ENCODE measurements at places on chromosomes 6 and 20.
A peak's percentile ranks its signal among the peaks of the same experiment; 100 is the strongest.

DNA sequence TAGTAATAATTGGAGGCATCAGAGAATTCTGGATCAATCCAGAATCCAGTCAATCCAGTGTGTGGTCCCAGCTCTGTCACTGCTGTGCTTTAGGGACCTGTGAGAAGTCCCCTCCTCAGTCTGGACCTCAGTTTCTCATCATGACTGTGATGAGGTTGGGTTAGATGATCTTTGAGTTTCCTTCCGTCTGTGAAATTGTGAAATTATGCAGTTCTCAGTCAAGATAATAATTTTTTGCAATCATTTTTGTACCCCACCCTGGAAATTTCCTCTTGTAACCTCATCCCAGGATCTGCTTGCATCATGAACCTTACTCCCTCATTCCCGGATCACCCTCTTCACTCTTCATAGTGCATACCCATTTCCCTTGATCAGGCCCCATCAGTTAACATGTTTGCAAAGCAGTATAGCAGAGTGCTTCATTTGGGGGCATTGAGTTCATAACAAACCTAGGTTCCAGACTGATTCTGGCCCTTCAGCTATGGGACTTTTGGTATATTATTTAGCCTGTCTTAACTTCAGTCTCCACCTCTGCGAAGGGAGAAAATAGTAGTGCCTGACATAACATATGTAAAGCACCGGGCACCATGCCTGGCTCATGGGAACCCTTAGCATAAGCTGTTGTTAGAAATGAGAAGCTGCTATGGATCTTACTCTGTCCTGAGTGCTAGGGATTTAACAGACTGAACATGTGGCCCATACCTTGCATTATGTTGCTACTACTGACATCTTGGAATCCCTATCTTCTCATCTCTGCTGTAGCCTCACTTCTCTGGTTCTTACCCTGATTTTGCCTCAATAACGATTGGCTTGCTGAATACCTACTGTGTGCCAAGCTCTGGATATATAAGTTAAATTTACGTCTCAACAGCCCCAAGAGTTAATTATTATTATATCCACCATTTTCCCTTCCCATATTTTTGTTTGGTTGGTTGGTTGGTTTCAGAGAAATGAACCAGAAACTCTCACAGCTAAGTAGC, 1.3 kb downstream of the ZNF76 start:
- no peak for DNase-seq

DNA sequence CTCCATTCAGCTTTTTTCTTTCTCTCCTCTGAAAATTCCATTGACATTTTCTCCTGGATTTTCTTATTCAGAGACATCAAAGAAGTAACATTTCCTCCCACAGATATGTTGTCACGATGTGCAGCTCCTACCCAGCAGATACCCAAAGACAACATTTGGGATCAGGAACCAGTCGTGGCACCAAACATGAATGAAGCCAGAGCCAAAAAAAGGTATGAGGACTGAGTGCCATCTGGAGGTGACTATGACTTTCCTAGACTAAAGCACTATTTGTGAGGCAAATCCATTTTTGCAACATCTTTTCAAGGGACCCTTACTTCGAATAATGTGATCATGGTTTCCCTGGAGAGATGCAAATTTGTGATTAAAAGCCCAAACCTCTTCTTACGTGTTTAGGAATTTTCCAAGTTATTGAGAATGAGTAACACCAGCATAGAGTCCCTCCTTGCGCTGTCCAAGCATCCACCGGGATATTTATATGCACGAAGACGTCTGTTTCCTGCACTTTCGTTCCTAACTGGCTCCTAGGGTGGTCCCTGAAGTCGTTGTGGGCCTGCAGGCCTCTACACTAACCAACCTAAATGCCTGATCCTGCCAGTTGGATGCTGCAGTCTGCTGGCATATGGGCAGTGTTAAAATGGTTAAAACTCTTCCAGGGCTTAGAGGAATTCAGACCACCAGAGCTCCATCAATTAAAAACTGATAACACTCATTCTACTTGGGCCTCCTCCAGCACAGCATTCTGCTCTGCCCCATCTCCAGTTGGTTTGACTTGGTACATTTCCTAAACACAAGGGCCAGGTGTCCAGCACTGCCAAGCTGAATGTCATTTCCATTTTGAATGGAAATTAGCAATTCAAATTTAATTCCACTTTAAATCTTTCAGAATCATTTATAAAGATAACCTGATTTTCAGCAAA, 256.6 kb downstream of the C6orf118 start:
- no peak for DNase-seq

DNA sequence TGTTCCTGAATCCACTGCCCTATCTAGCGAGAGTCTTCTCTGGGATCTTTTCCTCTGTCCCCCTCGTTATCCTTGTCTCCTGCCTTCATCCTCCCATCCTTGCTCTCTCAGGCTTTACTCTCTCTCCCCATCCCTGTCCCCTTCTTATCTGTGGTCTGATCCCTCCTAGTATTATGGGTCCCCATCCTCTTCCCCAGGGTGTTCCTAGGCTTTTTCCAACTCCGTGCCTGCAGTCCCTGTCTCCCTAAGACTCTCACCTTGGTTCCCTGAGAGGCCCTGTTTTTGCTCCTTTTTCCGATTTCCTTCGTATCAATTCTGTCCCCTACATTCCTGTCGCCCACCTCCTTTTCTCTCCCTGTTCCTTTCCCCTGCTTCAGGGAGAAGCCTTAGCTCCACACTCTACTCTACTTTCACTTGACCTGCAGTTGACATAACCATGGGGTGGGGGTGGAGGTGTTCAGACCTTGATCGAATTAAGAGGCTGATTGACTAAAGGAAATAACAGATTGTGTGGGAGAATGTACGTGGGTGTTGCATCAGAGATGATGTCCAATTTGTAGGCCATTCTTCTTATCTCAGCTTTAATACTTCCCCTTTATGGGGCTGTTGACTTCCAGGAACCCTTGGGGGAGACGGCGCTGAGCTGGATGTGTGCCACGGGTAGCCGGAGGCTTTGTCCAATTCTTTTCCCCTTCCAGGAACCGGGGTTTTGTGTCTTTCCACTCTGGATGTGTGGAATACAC, 905 bp downstream of the PPARD start:
- no peak for DNase-seq

- DNase-seq = no peak
These were observed 307.3 kb upstream of the SUPT3H start for GRCh38 chr6:45685076-45685475.

DNA sequence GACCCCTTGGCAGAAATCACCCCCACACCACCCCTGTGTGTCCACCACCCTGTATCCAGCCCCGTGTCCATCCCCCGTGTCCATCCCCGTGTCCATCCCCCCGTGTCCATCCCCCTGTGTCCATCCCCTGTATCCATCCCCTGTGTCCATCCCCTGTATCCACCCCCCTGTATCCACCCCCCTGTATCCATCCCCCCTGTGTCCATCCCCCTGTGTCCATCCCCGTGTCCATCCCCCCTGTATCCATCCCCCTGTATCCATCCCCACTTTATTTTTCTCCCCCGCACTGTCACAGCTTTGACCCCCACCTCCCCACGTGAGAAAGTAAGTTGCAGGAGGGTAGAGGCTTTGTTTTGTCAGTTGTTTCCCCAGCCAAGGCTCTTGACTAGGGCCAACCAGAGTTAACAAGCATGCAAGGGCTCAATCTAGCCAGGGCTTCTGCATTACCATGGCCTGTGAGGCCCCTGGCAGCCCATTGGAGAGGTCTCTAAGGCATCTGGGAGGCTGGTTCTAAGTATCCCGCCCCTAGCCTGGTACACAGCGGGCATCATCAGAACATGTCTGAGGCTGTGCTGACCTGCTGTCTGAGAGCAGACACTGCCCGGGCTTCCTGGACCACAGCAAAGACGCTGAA, 18.1 kb upstream of the SIRPA start:
- no peak for DNase-seq

DNA sequence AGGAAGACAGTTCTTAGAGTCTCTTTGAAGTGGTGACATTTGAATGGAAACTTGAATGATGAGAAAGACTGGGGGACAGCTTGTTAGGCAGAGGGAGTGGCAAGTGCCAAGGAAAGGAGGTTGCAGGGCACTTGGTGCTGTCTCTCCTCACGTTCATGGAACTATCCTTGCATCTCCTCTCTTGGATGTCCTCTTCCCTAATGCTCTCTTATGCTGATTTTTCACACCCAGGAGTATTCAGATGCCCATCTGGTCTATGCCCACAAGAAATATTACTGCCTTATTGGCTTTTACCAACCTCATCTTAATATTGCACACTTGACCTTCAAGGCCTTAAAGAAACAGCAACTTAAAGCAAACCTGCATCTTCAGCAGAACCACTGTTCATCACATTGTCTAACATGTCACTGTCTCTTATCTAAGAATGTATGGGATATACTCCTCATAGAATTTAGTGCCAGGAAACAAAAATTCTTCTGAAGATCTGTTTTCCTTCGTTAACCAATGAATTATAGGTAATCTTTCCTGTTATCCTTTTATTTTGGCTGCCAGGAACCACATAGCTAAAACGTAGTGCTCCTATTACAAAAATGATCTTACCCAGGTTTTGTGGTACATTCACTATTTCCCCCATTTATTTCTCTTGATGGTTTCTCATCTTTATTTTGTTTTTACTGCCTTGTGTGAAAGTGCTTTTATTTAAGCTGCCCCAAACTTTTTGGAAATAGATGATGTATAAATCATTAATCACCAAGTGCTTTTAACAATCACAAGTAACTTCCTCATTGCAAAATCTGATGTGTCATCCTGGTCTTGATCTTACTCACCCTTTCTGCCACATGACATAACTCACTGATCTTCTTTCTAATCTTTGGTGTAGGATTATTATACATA, 12.8 kb downstream of the RGS17 start:
- DNase-seq = no peak

GRCh38 chr6:32700391-32701040, 34.1 kb upstream of the HLA-DQB1 start:
- DNase-seq = peak; percentile 26

- DNase-seq = no peak
These were observed 43.0 kb upstream of the HIVEP1 start for GRCh38 chr6:11969092-11969491.

- no peak for DNase-seq
These were observed 436.2 kb downstream of the CBLN4 start for GRCh38 chr20:55569084-55569483.

DNA sequence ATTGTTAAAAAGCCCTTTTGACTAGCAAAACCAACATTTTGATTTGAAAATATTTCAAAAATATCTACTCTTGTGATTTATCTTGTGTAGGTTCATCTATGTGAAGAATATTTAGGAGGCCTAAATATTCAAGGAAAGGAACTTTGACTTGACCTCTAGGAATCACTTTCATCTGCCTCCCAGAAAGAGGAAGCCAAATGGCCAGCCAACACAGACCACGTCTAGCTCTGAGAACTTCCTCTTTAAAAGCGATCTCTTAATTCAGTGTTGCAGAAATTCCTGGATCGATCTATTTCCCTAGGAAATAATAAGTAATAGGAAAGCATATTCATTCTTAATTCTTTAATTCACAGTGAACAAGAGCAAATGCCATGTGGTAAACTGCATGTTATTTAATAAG, 9.6 kb upstream of the MOXD1 start:
- no peak for DNase-seq

- DNase-seq = no peak
These were observed 179.3 kb downstream of the MTFR2 start for GRCh38 chr6:136070815-136071214.

- peak; percentile 49 for DNase-seq
These were observed 3.0 kb upstream of the FOXO3 start for GRCh38 chr6:108557494-108558371.

DNA sequence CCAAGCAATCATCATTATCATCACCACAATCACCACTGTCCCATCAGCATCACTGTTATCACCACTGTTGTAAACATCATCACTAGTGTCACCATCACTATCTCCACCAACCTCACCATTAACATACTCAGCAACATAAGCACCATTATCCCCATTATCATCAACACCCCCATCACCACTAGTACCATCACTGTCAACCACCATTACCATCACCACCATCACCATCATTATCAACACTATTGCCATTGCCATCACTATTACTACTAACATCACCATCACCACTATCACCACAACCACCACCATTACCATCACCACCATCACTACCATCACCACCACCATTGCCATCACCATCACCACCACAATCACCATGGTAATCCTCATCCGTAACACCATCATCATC, 19.5 kb downstream of the CST4 start:
- no peak for DNase-seq

GRCh38 chr20:1335961-1336698, 7.2 kb upstream of the SDCBP2 start:
- no peak for DNase-seq

- peak; percentile 86 for DNase-seq
These were observed 58.5 kb upstream of the PRSS16 start for GRCh38 chr6:27188885-27189418.

DNA sequence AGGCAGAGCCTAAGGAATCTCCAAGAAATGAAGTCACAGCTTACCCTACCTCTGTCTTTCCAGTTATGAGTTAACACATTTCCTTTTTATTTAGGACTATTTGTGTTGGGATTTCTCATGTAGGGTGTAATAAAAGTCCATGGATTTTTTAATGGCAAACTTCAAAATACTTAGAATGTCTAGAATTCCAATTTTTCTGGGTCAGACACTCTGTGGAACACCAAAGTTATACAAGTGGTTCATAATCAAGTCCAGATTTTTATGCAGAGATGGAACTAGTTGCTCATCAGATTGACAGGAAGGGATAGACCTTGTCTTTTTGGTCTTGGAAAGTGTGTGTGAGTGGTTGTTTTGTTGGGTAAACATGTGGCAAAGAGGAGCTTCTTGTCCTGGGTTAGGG, 303.5 kb upstream of the RNF24 start:
- DNase-seq = no peak

DNA sequence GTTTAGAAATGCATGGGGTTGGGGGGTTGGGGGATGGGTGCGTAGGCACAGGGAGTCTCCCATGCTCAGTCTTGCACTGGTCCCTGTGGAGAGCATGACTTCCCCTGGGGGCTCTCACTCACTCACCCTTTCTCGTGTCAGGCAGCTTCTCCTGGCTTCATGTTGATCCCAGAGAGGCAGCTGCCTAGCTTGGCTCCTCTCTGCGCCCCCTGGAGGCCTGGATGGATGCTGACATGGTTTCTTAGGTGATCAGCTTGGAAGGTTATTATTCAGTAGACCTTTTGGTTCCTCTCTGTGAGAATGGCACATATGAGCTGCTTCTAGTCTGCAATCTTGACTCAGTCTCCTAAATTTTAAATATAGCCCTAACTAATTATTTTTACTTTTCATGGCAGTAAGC, 109.3 kb upstream of the FAM83B start:
- no peak for DNase-seq

DNA sequence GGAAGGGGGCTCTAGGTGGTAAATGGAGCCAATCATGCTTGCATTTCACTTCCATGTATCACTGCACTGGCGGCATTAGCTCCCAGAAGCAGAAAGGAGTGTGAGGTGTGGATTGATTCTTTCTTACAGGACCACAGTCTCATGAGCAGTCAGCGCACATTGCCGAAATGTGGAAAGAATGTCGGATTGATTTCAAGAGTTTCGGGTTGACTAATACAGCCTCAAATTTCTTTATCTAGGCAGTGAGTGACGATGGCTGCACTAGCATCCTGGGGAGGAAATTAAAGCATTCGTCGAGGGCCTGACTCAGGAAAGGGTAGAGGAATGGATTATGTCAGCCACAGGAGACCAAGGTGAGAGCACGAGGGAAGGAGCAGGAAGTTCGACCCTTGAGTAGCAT, 222.8 kb upstream of the CDYL start:
- DNase-seq = no peak
